ENCODE measurements at places on chromosomes 7 and 10.

DNA sequence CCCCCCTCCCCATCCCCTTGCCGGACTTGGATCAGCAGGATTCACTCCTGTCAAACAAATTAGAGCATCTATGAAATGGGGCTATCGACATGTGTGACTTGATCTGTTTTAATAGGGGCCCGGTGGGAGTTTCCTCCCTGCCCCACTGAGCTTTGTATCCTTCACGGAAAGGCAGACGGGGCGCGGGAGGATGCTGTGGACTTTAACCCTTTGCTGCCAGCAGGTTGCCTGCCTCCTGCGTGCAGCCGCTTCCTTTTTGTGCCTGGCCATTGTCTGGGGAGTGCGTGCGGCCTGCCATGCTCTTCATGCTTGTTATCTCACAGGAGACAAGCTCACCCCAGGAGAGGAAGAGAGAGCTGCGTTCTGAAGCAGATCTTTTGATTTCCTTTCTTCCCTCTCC is 512.8 kb upstream of the GALNT17 start:
- DNase-seq = no peak

GRCh38 chr10:32205670-32206069 is 141.3 kb downstream of the EPC1 start:
- no peak for DNase-seq

GRCh38 chr7:24715661-24716479 is 41.4 kb downstream of the GSDME start:
- DNase-seq = no peak

DNA sequence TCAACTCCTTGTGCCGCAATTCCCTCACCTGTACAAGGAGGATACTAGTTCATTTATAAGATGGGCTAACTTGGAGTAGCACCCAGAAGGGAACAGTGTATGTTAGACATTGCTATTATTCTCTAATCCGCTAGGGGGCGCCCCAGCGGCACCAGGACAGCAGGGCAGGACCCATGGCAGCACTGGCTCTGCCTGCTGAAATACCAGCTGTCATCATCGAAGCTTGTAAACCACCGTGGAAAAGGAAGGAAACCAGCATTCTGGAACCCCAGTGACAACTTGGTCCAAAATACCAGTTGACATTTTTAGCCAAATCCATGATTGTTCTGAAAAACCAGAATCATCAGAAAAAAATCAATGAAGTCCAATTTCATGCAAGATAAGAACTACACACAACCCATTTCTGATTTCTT is 134.4 kb downstream of the ITGA8 start:
- peak; percentile 86 for DNase-seq

DNA sequence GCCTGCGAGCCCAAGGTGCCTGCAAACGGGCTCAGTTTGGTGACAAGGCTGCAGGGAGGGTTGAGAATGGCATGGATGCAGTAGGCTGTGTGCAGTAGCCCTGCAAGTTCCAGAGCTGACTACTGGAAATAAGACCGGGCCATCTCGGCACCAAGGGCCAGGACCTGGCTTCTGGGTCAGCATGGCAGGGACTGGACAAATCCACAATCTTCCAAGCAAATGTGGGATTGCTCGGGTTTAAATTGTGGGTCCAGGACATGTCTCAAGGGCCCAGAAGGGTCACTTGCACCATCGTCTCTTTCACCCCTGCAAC is 78.0 kb downstream of the GPR26 start:
- no peak for DNase-seq

- no peak for DNase-seq
Observed at GRCh38 chr7:36263095-36263484, 110.0 kb downstream of the EEPD1 start.

DNA sequence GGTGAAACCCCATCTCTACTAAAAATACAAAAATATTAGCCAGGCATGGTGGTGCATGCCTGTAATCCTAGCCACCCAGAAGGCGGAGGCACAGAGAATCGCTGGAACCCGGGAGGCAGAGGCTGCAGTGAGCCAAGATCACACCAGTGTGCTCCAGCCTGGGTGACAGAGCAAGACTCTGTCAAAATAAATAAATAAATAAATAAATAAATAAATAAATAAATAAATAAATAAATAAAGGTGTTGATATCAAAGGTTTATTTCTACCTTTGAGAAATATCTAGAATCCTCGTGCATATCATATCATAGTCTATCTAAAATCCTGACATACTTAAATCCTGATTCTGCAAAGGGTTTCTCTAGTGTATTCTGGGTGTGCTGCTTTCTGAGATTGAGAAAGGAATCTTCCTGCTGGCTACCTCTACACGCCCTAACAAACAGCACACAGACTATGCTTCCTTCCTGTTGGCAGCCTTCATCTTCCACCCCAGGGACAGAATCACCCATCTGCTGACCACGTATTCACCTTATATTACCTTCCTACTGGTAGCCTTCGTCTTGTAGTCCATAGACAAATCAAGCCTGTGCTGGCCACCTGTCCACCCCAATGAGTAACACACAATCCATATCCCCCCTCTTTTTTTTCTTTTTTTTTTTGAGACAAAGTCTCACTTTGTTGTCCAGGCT is 8.7 kb downstream of the ABLIM1 start:
- DNase-seq = no peak

GRCh38 chr10:125147971-125148439 is 12.4 kb downstream of the CTBP2 start:
- peak; percentile 80 for DNase-seq

DNA sequence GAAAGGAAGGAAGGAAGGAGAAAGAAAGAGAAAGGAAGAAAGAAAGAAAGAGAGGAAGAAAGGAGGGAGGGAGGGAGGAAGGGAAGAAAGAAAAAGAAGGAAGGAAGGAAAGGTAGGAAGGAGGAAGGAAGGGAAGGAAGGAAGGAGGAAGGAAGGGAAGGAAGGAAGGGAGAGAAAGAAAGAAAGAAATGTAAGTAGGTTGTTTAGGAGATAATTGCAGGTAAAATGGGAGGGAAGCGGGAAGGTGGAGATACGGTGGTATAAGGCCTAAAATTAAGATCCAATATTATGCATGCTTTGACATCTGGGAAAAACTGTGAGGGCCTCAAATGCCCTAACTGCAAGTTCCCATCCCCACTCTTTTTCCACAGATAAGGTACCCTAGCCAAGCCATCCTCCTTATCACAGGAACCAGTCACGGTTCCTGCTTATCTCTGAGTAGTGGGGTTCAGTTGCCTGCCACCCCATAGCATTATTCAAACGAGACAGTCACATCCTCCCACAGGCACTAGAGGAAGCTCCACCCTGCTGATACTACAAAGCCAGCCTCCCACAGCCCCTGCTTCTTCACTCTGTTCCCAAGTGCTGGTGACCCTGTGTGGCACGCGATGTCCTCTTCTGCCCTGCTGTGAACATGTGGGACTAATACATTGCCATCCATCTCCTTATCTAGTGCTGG is 28.7 kb downstream of the ST8SIA6 start:
- no peak for DNase-seq

DNA sequence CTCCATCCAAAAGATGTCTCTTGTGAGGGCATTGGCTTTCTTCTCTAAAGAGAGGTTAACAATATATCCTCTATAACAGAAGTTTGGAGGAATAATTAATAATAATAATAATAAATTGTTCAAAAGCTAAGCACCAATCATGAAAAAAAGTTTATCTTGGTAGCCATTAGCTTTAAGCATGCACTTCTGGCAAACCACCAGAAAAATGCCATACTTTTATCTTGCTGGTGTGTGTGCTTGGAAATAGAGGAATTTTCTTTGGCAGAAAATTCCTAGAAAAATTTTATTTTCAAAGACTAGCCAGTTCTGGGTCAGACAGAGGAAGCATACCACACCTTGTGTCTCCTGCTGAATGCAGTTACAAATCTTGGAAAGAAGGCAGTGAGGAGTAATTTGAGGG is 52.5 kb upstream of the NPY start:
- DNase-seq = no peak

DNA sequence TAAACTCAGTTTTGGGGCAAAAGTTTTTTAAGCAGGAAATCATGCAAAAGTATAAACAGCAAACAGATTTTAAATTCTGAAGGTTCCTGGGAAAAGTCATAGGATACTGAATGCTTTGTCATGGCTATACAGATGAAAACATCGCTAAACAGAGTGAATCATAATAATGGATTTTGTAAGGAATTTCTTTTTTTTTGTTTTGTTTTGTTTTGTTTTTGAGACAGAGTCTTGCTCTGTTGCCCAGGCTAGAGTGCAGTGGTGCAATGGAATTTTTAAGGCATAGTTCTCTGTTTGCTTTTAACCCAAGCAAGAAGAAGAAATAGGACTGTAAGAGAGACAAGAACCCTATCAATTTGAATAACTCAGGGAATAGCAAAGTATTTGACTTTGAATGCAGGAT is 285.3 kb downstream of the NRG3 start:
- no peak for DNase-seq

- no peak for DNase-seq
Observed at GRCh38 chr10:44589944-44590449, 205.1 kb upstream of the CXCL12 start.

DNA sequence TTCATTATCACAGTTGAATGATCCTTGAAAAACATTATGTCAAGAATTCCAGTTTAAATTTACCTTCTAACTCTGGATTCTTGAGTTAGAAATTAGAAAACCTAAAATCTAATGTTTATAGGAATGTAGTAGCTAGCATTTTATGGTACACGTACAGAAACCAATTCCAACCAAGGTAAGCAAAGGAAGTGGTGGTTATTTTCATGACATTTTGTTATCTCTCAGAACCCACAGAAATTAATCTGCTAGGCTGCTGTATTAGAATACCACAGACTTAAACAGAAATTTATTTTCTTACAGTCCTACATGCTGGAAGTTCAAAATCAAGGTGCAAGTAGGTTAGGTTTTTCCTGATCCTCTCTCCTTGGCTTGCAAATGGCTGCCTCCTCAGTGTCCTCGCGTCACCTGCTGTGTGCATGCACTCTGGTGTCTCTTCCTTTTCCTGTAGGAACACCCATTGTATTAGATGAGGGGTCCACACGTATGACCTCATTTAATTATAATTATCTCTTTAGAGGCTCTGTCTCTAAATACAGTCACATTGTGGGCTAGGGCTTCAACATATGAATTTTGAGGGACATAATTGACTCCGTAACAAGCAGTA is 8.5 kb upstream of the CSTF2T start:
- DNase-seq = no peak

DNA sequence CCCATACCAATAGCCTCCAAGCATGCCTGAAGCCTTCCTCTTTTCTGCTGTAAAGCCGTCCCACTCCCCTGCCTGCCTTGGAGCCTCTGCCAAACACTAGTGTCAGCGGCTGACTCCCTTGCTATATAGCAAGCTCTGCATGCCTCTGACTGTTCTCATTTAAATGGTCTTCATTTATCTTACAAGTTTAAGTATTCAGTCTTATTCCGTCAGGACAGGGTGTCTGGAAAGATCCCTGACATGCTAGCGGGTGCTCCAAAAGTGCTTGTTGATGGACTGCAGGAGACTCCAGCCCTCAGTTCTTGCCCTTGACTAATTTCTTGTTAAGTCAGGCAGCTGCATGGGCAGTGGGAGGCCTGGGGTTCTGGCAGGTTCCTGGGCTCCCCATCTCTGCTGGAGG is 298.7 kb downstream of the GFRA1 start:
- DNase-seq = no peak

GRCh38 chr10:86178401-86179152 is 188.0 kb downstream of the GRID1 start:
- peak; percentile 57 for DNase-seq

DNA sequence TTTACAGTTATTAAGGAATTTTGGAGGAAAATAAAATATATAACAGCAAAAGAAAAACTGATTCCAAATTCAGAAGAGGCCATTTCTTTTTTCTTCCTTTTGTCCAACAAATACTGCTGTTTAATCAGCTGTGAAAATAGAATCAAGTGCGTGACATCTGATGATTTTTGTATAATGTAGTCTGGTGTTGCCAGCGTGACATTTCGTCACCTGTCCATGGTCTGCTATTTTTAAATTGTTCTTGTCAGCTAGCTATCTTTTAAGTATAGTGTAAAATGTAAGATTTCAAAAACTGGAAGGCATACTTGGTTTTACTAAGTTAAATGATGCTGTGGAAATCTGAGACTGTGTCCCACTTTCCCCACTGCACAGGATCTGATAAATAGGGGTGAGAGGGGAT is 105.9 kb downstream of the CPEB3 start:
- no peak for DNase-seq

GRCh38 chr7:12674861-12675260 is 12.6 kb upstream of the ARL4A start:
- DNase-seq = no peak

GRCh38 chr10:101385866-101386658 is 32.1 kb downstream of the BTRC start:
- no peak for DNase-seq

- DNase-seq = no peak
Observed at GRCh38 chr10:61803269-61803668, 98.2 kb upstream of the ARID5B start.

GRCh38 chr7:93028610-93029009 is 89.2 kb downstream of the SAMD9 start:
- DNase-seq = no peak

- no peak for DNase-seq
Observed at GRCh38 chr10:117350909-117351308, 24.3 kb downstream of the PDZD8 start.

GRCh38 chr10:15605740-15606369 is 113.9 kb downstream of the ITGA8 start:
- no peak for DNase-seq
